ENCODE measurements at places on chromosomes 2 and 18. TPM values are rescaled to one million over a fixed set of nuclear protein-coding genes. Genes with fewer than 3 reads are reported as not detected.

Gene MRPL44
- 53.0 TPM for total RNA-seq

Gene DAW1
- total RNA-seq = not detected

Gene PIAS2
- 20.3 TPM for total RNA-seq

Gene LONRF2
- total RNA-seq = 1.2 TPM

Gene PDE1A
- total RNA-seq = 0.51 TPM

Gene FABP1
- not detected for total RNA-seq

Gene CTAGE1
- not detected for total RNA-seq

Gene EGR4
- total RNA-seq = not detected

Gene UGT1A8
- not detected for total RNA-seq

Gene FSIP2
- total RNA-seq = under 0.01 TPM

Gene CLEC4F
- not detected for total RNA-seq

Gene RGPD4
- total RNA-seq = not detected

Gene SLC23A3
- 0.12 TPM for total RNA-seq

Gene EML6
- 2.9 TPM for total RNA-seq

Gene STRADB
- 54.0 TPM for total RNA-seq

Gene COX5B
- 479 TPM for total RNA-seq

Gene RAD51AP2
- total RNA-seq = 0.02 TPM

Gene CYP20A1
- 15.3 TPM for total RNA-seq

Gene DNAH7
- 0.02 TPM for total RNA-seq

Gene PCARE
- total RNA-seq = not detected

Gene ACADL
- not detected for total RNA-seq

Gene AGXT
- total RNA-seq = not detected

Gene SERPINB8
- 9.2 TPM for total RNA-seq

Gene ANKRD30BL
- total RNA-seq = not detected

Gene CHRNG
- total RNA-seq = not detected

Gene TCF4
- total RNA-seq = 30.7 TPM

Gene ALK
- not detected for total RNA-seq

Gene TMEM198
- total RNA-seq = 1.9 TPM

Gene SFTPB
- not detected for total RNA-seq

Gene HRH4
- total RNA-seq = not detected

Gene RAMP1
- total RNA-seq = not detected
